ENCODE measurements at places on chromosomes 1 and 21.

- no peak for DNase-seq
Measured at GRCh38 chr1:73862355-73862754, 335.6 kb downstream of the LRRIQ3 start.

DNA sequence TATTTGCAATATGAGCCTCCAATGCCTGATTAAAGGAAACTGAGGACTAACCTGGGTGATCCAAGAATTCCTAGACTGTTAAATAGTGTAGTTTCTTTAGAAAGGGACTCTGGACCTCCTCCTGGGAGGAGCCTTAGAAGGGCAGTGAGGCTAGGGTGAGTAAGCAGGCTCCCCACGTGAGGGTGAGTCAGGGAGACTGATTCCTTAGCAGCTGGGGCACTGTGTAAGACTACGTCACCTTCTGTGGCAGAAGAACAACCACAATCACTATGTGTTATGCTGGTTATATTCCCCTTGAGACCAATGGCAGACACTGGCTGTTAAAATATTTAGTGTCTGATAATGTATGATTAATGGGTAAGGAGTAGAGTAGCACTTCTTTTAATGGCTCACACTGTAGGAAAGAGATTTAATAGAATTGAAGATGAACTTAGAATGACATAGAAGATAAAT lies 53.3 kb upstream of the SYT14 start:
- no peak for DNase-seq

- no peak for DNase-seq
Measured at GRCh38 chr1:43760745-43761317, 53.5 kb downstream of the ST3GAL3 start.

- DNase-seq = no peak
Measured at GRCh38 chr1:159889202-159889601, 10.8 kb downstream of the CFAP45 start.

DNA sequence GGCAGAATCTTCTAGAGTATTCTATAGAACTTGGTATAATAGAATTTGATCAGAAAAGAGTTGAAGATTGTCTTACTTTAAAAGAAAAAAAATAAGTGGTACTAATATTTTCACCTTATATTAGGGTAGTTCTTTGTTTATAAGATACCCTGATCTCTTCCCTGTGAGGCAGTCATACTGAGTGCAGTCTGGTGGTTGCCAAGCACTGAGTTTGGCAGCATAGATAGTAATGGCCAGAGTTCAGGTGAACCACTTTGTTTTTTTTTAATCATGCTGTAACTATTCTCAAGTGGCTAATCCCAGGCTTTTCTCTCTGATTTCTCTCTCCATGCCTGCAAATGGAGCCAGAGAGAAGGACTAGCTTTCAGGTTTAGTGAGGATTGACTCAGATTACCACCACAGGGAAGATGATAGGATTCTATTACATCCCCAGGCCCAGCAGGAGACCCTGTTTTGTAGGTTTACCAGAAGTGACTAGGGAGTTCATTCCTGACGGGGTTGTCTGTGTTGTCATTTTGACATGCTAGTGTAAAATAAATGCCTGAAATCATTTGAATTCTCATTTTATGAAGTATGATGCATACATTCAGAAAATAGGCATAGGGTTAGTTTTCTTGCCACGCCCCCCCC lies 16.7 kb downstream of the KDM1A start:
- no peak for DNase-seq

DNA sequence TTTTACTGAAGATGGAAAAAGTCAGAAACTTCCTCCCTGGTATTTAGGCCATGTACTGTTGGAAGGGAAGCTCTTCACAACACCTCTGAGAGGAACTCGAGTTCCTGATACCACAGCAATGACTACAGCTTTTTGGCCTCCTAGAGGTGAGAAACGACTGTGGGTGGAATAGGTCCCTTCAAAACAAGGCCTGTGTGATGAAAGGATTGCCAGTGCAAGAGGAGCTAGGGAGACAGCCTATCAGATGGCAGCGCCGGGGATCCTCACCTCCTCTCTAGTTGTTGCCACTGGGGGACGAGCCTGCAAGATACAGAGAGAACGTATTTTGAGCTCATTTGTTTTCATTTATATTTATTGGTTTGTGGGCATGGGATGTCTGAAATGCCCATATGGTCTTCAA lies 187.8 kb upstream of the KCND3 start:
- DNase-seq = no peak

DNA sequence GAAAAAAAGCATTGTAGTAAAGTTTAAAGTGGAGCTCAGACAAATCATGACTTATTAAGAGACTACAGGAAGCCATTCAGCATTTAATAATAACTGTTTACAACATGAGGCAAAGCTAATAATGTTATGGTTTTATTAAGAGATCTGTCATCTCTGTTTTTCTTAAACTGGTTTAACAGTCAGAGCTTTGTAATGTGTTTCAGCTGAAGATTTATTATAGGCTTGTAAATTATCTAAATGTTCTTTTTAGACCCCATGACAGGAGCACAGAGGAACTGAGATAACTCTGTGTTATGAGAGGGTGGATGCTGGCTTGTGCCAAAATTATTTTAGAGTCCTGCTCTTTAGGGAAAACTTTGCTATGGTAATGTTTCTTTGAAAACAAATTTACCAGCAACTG lies 38.0 kb upstream of the RWDD3 start:
- no peak for DNase-seq

GRCh38 chr1:170533298-170533697 lies 1.3 kb downstream of the GORAB start:
- DNase-seq = no peak

- peak; percentile 85 for DNase-seq
Measured at GRCh38 chr21:46184625-46185555, 631 bp upstream of the SPATC1L start.

GRCh38 chr1:151993734-151994496 lies at the start of gene S100A10:
Gene S100A10, minus strand, starts transcription at chr1:151993859. Its CDS starts 7,629 bp downstream, at chr1:151986230.
- DNase-seq = no peak

DNA sequence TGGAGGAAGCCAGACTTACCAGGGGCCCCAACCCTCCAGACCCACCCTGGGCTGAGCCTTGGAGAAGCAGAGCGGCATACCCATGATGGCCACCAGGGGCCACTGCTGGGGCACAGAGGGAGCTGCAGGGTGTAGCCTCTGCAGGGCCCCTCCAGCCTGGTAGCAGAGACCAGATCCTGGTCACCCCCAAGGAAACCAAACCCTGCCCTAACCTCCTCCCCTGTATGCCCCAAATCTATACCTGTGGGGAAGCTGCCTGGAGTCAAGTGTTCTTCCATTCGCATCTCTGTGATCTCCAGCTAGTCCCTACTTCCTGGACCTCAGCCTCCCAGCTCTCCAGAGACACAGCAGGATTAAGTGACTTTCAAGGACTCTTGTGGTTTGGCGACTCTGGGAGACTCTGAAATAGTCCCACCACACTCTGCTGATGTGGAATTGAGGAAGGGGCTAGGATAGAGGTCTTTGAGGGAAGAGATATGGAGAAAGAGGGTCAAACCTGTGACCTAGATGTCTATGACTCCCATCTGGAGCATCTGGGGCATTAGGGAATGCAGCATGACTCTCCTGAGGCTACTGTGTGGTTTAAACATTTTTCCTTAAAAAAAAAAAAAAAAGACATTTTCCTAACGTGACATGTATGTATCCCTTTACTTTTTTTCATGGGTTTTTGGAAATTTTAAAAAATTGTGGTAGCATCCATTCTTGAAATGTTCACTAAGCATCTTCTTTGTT lies 119.2 kb upstream of the IPO9 start:
- DNase-seq = peak; percentile 68

- no peak for DNase-seq
Measured at GRCh38 chr1:222335586-222335985, 212.3 kb downstream of the HHIPL2 start.

- no peak for DNase-seq
Measured at GRCh38 chr1:28449904-28450303, 55.9 kb upstream of the RCC1 start.

DNA sequence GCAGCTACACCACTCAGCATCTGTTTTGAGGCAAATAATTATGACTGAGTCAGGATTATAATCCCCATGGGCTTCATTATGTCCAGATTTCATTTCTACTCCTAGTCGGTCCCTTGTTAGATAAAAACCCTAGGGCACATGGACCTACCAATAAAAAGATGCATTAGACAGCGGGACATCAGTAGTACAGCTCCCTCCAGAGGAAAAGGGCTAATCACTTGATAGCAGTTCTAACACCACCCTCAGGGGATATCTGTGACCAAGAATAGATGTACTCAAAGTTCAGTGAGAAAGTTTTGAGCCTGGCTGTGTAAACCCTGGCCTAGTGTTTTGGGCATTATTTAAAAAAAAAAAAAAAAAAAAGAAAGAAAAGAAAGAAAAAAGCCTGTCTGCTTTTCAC lies 10.0 kb downstream of the GJA8 start:
- DNase-seq = no peak
